ENCODE measurements at places on chromosomes 4 and X.
A peak's percentile ranks its signal among the peaks of the same experiment; 100 is the strongest.

- DNase-seq, result no peak
Observed at GRCh38 chr4:150493851-150494250, 88.1 kb upstream of the MAB21L2 start.

- peak; percentile 33 for DNase-seq
Observed at GRCh38 chr4:41505161-41505661, 32.7 kb upstream of the LIMCH1 start.

GRCh38 chr4:96352051-96352517 lies 512.2 kb downstream of the PDHA2 start:
- peak; percentile 7 for DNase-seq

DNA sequence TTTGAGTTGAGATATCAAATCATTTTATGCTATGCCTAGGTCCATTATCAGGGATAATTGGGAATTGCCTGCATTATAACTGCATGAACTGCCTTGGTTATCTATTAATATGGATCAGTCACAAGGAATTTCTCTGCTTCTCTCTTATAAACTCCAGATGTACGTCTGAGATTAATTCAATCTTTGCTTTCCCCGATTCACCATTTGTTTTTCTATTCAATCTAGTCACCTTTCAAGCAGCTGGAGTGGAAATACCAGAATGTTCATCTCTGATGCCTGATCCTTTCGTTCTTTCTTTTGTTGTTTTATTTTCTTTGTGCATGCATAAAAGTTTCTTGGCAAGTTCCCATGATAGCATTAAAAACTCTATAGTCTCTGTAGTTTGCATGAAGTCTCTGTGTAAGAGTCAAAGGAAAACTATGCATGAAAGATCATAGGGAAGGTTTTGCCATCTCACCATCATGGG lies 22.6 kb downstream of the SYNPO2 start:
- no peak for DNase-seq

DNA sequence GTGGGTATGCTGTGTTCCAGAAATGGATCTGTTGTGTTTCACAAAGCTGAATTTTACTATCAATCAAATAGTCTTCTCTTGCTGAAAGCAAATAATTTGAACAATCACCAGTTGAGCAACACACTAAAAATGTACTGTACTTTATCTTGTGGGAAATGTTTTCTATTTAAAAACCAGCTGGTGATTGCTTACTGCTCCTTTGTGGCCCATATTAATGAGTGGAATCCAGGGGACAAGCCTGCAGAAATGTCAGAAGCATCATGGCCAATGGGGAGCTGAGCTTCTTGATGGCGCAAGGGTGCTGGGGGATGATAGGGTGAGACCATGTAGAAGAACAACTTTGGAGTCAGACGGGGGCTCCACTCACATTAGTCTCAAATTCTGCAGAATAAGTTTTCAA lies 346.2 kb downstream of the ARHGAP10 start:
- no peak for DNase-seq

DNA sequence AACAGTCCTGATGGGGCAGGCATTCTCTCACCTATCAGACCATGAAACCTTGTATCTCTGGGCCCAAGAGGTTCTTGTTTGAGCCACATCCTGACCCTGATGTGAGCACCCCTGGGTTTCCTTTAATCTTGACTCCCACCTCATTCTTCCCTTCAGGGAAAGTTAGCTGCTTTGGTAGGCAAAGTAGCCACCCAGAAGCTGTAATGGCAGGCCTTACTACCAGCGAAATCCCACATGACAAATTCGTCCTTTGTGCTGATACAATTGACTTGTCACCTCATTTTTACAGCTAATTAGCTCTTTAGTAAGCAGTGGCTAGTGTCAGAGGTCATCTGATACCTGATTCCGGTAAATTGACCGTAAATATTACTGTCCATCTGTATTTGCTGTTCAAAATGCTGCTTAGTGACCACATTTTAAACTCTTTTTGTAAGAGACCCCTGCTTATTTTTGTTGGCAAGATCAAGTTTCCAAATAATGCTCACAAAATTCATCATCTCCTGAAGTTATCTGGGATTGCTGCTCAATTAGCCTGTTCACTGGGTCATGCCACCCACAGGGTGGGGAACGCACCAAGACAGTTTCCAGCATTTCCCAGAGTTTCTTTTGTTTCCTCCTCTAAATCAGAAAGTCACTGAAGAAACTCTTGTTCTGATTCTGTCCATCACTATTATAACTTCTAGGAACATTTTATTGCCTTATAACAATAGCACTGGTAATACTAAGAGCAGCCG lies 329.7 kb downstream of the GPAT3 start:
- DNase-seq, result peak; percentile 15

DNA sequence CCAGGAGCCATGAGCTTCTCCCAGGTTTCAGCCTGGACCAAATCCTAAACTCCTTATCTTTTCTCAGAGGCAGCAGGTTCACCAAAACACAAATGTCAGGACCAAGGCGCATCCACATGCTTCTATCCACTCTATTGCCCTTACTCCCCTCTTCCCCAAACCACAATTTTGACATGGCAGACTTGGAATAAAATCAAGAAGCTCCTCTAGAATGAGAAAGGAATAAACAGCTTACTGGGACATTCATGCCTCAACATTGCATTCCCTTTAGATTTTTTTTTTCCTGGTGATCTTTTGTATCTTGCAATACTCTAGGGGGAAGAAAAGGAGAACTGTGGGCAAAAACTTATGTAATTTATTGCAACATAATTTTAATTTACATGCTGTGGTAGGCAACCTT lies 119.1 kb downstream of the TSPAN5 start:
- DNase-seq, result no peak

GRCh38 chr4:81546777-81547176 lies 75.1 kb upstream of the RASGEF1B start:
- DNase-seq, result no peak

- DNase-seq, result no peak
Observed at GRCh38 chr4:38072578-38072977, 112.4 kb downstream of the PTTG2 start.

GRCh38 chr4:84177831-84178542 lies 321.1 kb downstream of the NKX6-1 start:
- no peak for DNase-seq

GRCh38 chr4:6969826-6970800 lies 60.5 kb downstream of the TBC1D14 start:
- no peak for DNase-seq

DNA sequence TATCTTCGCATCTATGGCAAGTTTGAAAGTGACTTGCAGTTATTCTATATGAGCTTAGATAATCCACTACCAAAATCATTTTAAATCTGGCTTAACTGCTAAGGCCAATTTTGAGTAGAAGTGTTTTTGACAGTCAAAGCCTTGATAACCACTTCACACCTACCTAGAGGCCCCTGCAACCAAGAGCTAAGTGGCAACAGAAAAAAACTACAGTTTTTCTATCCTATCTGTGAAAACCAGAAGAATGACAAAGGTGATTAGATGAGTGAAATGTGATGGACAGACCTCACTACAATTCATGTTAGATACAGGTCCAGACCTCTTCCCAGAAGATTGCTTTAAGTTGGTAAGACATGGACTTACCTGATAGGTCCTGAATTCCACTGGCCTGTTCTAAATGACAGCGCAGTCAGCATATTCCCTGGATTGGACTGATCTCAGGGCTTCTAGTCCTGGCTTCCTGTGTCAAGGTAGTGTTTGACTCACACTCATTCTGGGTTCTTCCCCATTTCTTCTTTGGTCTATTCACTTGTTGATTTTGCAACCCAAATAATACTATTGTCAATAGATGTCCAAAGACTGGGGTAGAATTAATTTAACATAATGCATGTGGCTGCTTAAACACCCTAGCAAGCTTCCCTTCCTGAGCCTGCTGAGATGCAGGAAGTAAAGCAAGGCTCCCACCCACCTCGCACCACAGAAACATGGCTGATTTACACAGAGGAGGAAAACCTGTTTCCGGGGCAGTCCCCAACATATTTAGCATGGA lies 65.1 kb downstream of the PPP3CA start:
- no peak for DNase-seq

- DNase-seq, result no peak
Observed at GRCh38 chr4:108425988-108426387, 194.4 kb upstream of the RPL34 start.

DNA sequence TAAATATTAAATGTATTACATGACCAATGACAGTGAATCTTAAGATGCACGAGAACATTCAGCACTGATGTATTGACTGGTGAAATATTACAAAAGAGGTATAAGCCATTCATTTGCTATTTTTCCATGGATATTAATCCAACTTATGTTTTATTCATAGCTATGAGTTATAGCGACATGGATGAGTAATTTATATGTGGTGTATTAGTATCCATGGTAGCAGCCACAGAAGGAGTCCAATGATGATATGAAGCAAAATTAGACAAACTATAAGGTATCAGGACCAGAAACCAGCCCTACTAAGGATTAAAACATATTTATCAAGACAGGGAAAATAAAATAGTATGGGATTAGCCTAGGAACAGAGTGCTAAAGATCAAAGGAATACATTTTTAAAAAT lies 50.7 kb downstream of the THAP9 start:
- DNase-seq, result no peak

DNA sequence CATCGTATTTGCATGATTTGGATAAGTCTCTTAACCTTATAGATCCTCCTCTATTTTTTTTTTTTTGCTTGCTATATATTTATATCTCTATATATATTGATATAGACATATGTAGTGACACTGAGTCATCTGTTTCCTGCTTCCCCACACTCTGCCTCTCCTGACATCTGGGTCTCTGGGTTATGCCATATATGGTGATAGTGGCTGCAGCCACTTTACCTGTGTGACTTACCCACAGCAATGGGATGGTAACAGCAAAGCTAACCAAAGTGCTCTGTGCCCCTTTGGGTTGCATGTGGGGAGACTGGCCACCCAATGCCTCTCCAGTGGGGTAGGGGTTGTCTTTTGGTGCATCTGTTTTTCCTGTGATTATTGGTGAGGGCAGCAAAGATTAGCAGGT lies 14.5 kb downstream of the CMC4 start:
- no peak for DNase-seq

- DNase-seq, result no peak
Observed at GRCh38 chr4:71255976-71256375, 82.8 kb upstream of the SLC4A4 start.

DNA sequence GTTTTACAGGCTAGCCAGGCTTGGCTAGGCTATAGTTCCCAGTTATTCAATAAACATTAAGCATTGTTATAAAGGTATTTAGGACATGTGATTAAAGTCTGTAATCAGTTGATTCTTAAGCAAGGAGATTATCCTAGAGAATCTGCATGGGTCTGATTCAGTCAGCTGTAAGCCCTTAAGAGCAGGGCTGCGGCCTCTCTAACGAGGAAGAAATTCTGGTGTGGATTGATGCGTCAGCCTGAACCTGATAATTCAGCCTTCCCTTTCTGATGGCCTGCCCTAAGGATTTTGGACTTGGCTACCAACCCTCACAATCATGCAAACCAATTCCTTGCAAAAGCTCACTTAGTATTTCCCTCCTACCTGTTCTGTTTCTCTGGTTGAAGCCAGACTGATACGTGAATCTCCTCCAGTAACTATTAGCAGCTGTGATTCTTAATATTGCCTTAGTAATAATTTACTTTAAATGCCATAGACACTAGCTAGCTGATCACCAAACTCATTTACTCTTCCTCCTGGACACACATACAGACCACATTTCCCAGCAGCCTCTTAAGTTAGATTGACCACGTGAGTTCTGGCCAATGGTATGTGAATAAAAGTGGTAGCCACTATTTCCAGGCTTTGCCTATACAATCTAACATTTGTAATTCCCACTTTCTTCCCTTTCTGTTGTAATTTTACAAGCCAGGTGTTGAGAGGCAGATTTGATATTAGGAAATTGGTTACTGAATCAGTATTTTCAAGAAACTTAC lies 678.0 kb upstream of the INTU start:
- DNase-seq, result peak; percentile 34

DNA sequence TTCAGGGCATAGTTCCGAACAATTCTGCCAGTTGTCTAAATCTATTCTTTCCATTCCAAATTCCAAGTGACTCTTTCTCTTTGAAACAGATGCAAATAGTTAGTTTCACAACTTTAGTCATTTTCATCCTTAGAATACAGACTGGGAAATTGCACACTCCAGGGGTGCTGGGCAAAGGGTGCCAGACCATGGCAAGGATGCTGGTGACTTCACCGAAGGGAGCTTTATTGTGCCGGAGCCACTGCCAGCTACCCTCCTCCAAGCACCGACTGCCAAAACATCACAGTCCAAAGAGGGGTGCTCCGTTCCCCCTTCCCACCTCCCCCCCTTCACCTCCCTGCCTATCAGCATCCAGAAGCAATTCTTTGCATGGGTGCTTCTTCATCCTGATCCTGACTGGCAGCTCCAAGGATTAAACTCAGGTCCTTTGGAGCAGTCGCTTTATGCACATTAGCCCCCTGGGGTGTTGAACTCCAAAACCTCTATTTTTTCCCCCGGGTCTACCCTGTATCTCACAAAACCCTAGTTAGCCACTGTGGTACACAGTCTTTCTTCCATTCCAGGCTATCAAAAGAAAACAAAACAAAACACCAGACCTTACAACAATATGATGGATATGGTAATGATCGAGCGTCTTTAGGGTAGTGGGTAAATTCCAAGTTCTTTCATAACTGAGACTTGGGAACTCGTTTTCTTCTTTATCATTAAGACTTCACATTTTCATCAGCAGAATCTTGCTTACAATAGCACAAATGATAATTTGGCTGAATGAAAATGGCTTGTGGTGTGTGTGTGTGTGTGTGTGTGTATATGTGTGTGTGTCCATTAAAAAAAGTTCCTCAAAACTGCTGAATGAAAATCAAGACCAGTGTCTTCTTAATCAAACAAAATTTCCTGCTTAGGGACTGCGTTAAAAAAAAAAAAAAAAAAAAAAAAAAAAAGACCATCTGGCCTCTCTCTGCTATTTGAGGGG lies 28.7 kb downstream of the MID1 start:
- no peak for DNase-seq

DNA sequence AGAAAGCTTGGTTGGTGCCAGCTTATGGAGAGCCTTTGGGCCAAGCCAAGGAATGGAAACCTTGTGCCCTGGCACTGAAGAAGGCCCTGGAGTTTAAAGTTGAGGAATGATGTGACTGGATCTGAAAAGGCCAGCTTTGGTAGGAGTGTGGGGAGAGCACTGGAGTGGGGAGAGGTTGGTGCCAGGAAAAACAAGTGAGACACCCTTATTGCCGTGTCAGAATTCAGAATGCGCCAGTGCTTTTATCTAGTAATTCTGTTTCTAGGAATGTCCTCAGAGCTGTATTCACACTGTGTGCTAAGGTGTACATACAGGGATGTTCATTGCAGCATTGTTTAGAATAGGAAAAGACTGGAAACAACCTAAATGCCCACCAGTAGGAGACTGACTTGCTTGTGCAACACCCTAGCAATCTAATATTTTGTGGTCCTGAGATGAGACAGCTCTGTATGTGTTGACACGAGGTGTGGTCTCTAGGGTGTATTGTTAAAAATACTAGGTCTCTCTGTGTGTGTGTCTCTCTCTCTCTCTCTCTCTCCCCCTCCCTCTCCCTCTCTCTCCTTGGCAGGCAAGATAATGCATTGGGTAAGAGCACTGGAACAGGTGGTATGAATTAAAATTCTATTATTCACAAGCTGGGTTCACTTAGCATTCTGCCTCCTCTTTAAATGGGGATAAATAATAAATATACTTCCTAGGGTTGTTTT lies 107.8 kb downstream of the GATB start:
- DNase-seq, result no peak

All from SJCRH30 (cell line).